Mesothelial cell of epicardium (in vitro differentiated cells): ENCODE measurements at places on chromosomes 12 and 14. TPM values are rescaled to one million over a fixed set of nuclear protein-coding genes. Genes with fewer than 3 reads are reported as not detected.

- no peak for DNase-seq
These were observed 259.0 kb downstream of the EGLN3 start for GRCh38 chr14:33691907-33692306.

The P3H3 gene
- total RNA-seq = 80.7 to 86.2 TPM (median 83.8 TPM) in 3 replicates

- DNase-seq = no peak
These were observed 78.8 kb upstream of the BCL11B start for GRCh38 chr14:99350751-99351150.

DNA sequence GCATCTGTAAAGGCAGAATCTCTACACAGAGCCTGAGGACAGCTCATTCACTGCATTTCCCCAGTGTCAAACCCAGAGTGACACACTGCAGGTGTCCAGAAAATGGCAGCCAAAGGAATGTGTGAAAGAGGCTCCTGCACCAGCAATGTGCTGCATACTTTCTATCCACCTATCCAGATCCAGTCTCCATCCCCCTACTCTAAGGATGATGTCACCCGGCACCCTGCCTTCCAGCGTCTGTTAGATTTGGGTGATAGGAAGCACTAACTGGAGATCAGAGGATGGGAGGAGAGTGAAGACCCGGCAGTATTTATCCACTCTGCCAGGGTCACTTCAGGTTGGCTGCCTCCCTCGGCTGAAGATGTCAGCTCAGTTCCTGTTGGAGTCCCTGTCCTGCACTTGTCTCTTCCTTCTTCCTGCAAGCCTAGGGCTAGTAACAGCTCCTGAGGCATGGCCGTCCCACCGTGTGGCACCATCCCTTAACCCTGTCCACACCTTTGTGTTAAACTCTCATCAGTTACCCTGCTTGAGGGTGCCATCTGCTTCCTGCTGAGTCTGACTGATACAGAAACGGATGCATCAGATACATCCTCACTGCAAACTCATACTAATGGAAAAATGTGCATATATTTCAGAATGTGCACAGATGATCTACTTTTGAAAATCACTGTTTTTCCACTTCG lies 13.0 kb upstream of the GPR68 start:
- no peak for DNase-seq

DNA sequence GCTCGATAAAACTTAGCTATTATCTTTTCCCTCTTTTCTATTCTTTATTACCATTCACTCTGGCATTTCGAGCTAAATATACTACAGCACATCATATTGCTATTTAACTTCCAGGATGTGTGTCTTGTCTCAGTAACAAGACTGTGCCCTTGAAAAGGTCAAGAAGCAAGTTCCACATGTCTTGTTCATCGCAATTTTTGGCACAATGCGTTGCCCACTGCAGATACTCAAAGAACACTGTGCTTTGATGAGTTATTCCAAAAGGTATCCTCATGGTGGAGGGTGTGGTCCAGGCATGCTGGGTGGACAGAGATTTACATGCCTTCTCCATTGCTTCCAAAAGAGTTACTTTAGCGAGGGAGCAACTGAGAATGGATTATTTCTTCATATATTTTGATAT lies 6.6 kb downstream of the E2F7 start:
- DNase-seq = no peak

DNA sequence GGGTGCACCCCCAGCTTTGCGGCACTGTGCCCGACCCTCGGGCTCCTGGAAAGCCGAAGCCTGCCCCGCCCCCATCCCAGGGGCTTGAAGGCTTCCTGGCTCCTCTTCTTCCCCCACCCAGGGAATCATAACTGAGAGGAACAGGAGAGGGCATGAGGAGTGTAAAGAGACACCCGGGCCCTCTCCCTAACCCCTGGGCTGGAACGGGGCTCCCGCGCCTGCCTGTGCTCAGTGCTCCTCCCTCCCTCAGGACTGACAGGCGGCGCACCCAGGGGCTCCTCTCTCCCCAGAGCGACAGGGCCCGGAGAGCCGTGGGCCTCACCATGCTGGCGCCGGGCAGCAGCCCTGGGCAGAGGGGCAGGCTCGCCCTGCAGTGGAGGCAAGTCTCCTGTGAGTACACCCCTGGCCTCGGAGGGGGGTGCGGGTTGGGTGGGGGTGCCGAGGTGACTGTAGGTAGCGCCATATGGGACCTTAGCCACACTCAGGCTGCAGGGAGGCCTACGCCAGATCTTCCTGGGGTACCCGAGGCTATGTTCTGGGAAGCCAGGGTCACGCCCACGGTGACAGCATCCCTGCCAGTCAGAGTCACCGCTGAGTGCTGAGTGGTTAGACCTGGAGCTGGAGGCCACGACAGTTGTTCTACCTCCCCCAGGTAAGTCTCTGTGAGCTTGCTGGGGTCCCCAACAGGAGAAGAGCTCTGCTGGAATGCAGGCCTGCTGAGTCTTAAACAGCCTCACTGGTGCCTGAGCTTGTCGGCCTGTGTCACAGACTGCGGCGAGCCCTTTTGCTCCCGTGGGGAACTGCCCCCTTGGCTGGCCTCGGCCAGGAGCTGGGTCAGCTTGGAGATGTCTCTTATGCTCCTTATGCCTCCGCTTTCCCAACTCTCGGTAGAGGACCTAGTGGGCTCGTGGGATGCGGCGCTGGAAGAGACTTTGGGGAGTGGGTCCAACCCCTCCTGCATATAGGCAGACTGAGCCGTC lies 7.8 kb downstream of the LRTM2 start:
- DNase-seq = no peak
